ENCODE measurements at places on chromosomes 3 and 15. TPM values are rescaled to one million over a fixed set of nuclear protein-coding genes. Genes with fewer than 3 reads are reported as not detected.

DNA sequence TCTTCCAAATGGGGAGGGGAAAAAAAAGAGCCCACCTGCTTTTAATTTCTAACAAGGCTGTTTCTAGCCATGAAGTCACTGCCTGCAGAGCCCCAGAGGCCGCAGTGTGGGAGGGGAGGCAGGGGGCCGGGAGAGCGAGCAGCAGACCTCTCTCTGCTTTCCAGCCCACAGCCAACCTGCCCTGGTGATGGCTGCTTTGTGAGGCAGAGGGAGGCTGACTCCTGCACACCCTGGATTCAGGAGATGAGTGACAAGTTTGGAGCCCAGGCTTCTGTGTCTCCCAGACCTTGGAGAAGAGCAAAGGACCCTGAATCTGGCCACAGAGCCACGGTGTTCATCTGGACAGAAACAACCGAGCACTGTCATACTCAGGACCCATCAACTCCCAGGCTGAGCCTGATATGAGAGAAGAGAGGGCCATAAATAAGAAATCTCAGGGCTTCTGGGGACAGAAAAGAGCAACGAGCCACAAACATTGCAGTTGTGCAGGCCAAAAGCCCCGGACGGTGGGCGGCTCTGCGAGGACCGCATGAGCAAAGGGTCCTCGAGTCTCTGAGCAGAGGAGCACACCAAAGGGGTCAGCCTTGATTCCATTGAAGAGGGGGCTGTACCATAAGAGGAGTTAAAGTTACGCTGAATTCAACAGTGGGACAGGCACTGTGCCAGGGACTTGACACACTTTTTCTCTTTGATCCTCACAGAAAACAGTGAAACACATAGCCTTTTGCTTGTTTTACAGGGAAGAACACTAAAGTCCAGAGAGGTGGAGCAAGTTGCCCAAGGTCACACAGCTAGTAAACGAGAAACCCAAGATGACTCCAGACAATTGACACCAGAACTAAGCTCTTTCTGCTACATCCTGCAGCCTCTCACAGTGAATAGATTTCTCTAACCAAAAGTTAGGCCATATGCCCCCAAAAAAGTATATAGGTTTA is 97.2 kb downstream of the SEMA5B start:
- DNase-seq = no peak

GRCh38 chr3:119351581-119351980 is 57.4 kb downstream of the ARHGAP31 start:
- no peak for DNase-seq

DNA sequence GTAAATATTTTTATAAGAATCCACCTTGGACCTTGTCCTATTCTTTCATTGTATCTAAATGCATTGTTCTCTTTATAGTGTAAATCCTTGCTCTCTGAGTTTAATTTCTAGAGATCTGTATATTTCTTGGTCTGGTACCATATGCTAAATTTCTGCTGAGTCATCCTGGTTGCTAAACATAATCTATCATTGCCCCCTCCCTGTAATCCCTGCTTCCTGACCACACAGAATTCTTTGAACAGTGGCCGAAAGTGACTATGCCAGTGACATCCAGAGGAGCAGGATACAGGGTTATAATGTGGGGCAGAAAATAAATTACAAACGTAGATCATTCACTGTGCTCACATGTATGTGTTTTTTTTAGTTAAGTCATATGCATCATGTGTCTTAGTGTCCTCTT is 143.1 kb downstream of the DIPK2A start:
- no peak for DNase-seq

DNA sequence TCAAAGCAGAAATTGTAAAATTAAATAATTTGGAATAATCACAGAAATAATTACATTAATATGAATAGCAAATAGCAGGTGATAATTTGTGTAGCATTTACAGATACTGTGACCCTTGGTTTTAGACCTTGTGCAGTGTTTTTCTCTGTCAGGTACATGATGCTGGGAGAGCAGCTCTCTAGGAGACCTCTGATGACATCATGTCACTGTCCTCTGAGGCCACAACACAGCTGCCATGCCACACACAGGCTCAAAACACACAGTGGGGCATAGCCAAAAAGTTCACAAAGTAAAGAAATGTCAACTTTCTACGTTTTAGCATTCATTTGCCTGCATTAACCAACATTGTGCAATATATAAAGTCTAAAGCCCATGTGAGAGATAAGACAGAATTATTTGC is 71.8 kb upstream of the ZBTB20 start:
- DNase-seq = no peak

DNA sequence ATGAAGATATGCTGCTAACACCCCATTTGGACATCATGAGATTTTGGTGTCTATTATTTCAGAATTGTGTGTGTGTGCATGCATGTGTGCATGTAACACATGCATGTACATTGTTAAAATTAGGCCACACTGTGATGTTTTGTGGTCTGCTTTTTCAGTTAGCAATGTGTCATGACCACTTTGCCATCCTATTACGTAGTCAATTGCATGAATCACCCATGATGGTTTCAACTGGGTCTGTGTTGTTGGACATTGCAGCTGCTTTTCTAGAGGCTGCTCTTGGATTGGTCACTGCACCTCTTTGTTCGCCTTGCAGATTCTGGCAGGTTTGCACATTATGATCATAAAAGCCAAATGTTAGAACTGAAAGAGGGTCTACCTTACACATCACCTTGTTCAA is 101.0 kb upstream of the THBS1 start:
- DNase-seq = no peak

Gene AADAC
- total RNA-seq = not detected

DNA sequence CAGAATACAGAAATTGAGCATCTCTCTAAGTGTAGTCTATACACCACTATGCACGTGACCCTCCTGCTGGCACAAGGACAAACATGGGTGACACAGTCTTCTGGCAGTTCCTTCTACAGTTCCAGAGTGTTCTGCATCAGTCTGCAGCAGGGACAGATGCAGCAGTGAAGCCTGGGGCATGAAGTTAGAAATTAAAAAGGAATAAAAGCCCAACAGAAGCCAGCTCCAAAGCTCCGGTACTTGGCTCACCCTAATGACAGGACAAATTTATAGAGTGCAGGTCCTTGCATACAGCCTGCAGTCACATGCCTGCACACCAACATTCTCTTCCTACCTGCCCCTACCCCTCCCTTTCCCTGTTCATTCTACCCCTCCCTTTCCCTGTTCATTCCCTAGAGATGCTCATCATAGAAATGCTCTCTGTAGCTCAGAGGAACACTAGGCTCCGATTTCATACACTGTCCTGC is 15.0 kb downstream of the UACA start:
- DNase-seq = no peak

- peak; percentile 69 for DNase-seq
These were observed 1.1 kb downstream of the CELSR3 start for GRCh38 chr3:48661501-48662144.

GRCh38 chr3:179735321-179735720 is 82.5 kb downstream of the USP13 start:
- no peak for DNase-seq
